ENCODE measurements at places on chromosomes 6 and 20.

GRCh38 chr6:69784595-69785377, 12.0 kb downstream of the LMBRD1 start:
- no peak for DNase-seq

- no peak for DNase-seq
These were observed 7.8 kb downstream of the HRH3 start for GRCh38 chr20:62212299-62212698.

DNA sequence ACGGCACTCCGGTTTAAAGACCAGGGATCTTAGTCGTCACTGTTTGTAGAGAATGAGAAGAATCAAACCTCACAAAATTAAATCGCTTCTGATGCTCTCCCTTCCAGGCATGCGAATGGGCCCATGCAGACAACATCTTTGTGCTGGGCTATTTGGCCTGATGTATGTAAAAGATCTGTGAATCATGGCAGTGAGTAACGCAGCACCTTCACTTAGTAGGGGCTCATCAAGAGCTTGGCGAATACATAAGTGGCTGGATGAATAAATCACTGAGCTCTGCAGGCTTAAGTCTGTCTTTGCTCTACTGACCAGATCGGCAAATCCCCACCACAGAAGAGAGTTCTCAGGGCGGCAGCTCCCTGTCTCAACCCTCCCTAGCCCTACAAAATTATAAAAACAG, 44.8 kb upstream of the AFDN start:
- no peak for DNase-seq

DNA sequence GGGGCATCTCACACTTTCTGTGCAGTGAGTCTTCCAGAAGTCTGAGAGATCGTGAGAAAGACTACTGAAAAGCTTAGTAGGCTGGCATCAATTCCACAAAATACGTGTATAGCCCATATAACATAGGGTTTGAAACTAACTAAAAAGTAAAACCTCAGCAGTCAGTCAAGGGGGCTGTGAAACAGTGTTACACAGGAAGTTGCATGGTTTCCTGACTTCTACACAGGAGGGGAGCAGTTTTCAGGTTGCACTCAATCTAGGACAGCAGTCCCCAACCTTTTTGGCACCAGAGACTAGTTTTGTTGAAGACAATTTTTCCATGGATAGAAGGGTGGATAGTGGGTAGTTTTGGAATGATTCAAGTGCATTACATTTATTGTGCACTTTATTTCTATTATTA, 4.7 kb upstream of the LY86 start:
- DNase-seq, result no peak

DNA sequence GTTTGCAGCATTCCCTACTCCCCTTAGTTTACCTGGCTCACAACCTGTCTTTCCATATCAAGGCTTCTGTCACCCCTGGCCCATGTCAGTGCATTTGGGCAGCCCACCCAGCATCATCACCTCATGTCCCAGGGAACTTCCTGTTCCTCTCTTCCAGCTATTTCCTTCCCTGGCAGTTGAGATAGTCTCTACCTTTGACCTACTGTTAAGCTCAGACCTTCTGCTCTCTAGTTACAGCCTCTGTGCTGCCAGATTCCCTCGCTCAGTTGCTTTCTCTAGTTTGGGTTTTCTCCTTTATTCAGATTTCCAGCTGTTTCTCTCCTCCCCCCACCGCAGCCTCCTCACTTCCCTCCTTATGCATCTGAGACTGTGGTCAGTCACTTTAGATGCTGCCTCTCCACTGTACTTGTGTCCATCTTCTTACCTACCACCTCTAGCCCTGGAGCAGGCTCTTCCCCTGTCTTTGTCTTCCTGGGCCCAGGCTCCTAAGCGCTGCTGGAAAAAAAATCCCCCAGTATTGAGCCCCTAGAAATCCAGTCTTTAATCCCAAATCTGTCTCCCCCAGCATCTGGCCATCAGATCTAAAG, 16.3 kb downstream of the PTPN1 start:
- DNase-seq, result no peak

DNA sequence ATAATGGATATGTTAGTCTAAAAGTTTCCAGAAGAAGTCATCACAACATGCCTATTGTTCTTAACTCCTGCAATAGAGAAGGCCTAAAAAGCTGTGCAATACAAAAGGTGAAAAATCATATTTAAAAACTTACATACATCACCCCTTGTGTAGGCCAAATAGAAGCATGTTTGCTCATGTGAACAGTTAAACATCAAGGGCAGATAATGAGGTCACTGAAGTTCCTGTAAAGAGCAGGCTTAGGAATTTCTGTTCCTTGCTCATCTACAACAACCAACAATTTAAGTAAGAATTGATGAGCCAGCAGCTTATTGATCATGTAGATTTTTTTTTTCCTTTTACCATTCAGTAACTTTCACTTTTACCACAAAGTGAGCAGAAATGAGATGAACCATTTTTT, 7.5 kb upstream of the NUP153 start:
- no peak for DNase-seq

DNA sequence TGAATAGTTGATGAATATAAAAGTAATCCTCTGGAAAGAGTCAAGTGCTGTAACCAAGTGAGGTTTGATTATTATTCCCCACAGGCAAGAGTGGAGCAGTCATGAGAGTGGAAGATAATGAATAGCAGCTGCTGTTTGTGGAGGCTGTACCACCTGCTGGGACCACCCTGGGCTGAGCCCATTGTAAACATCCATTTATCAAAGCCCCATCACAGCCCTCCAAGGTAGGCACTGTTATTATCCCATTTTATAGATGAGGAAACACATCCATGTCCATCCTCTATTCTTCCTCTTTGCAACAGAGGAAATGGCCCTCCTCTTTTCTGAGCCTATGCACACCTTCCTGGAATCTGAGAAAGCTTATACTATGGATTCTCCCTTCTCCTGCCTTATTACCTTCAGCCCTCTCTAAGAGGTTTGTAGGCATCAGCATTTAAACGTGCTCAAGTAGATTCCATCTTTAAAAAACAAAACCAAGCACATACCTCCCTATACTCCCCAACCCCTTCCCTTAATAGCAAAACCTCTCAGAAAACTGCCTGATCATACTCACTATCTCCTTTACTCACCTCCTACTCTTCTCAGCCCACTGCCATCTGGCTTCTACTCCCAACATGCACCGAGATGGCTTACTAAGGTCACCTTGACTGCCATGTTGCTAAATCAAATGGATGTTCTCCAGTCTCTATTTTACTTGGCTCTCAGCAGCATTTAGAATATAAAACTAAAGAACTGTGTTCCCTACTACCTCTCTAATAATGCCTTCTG, 37.1 kb downstream of the CDH22 start:
- DNase-seq, result no peak
